ENCODE measurements at places on chromosomes 3 and 15.

DNA sequence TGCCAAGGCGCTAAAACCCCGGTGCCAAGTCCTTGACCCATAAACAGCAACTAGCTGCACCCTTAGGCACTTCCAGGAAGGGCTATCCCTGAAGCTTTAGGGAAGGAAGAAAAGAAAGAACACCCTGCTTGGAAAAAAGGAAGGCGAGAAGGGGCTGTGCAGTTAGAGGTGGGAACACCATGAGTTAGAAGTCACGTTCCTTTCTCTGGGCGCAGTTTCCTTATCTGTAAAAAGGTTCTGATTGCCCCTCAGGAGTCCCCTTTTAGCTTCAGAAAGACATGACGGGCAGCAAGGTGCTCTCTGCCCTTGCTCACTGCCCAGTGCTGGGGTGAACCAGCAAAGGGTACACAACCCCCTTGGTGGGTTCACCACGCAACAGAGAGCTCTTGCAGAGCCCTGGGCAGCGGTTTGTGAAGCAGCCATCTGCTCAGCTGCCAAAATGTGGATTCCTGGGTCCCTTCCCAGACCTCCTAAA lies 798 bp downstream of the GCHFR start:
- DNase-seq: no peak

- DNase-seq: no peak
Measured at GRCh38 chr3:8444883-8445282, 56.7 kb upstream of the LMCD1 start.

GRCh38 chr3:100087198-100087597 lies 27.1 kb downstream of the FILIP1L start:
- DNase-seq: no peak

GRCh38 chr3:10370429-10370828 lies 49.5 kb upstream of the SEC13 start:
- DNase-seq: no peak

GRCh38 chr3:76122007-76122406 lies 336.7 kb upstream of the ZNF717 start:
- DNase-seq: no peak

DNA sequence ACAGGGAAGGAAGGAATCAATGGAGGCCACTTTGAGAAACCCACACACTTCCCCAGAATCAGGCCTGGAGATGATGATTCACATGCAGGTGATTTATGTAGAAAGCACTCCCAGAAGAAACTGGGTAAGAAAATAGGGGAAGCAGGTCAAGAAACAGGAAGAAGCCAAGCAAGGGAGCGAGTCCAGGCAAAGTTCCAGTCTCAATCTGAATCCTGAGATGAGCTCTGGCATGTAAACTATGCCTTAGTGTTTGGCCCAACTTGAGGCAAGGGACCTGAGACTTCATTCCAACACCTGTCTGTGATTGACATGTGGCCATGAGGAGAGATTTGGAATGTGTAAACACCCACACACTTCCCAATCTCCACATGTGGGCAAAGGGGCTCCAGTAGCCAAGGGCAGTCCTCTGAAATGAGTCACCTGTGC lies 61.6 kb upstream of the CTNNB1 start:
- no peak for DNase-seq

- DNase-seq: no peak
Measured at GRCh38 chr3:179279837-179280236, 28.9 kb upstream of the KCNMB3 start.

GRCh38 chr3:129119365-129120100 lies 2.1 kb downstream of the RAB43 start:
- no peak for DNase-seq

- DNase-seq: no peak
Measured at GRCh38 chr3:150890831-150891230, 14.4 kb downstream of the MINDY4B start.

DNA sequence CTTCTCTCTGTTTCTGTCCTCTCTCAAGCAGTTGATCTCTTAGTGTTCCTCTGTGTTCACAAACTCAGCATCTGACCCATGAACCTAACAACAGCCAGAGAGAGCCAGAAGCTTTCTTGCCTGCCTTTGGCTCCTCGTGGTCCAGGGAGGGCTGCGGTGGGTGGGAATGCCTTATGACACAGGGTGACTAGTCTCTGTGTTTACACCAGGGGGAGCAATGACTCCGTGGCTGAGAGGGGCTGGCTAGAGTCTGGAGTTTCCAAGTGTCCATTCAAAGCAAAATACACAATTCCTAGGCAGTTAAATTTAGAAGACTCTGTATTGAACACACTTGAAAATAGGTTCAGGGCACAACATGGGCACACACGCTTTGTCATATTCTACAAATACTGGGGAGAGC lies 370.0 kb upstream of the FRG2C start:
- DNase-seq: no peak

DNA sequence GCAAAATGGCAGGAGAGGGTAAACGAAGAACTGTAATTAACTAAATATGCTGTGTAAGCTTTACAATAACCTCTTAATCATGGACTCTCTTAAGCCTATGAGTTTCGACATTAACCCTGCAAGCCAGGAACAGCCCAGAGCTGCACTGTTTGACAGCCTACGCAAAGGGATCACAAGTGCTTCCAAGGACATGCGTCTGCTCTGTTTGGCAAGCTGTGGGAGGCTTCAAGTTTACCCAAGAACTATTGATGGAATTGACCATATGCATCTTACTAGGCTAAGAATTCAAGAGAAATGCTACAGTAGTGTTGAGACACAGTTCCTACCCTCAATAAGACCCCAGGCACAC lies 66.0 kb downstream of the PDZRN3 start:
- no peak for DNase-seq

DNA sequence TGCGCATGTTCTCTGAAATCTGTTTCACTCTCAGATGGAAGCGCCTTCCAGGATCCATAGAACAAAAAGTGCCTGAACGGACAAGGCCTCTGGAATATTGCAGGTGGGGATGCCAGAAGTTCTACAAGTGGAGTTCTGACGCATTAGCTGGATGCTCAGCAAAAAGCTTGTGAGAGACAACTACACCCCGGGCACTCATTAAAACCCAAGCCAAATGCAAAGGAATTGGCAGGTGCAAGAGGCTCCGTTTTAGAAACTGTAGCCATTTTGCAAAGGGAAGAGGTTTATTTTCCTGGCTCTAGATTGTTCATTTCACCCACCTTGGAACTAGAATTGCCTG lies 35.2 kb upstream of the SLC24A5 start:
- no peak for DNase-seq

DNA sequence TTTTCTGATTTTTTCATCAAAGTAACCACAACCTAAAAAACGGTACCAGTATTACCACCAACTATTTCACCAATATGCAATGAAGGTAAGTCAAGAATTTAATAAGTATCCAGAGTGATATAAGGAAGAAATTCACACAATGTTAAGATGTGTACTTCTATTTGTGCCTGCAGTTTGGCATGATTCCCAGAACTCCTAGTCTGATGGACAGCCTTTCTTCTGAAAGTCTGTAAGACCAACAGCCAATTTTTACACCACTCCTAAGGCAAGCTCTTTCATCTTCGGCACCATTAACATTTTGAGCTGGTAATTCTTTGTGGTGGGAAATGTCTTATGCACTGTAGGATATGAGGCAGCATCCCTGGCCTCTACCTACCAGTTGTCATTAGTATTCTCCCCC lies 108.3 kb downstream of the VPS13C start:
- no peak for DNase-seq

- no peak for DNase-seq
Measured at GRCh38 chr15:29003840-29004233, 118.1 kb downstream of the APBA2 start.

- no peak for DNase-seq
Measured at GRCh38 chr15:40265355-40265754, 17.5 kb downstream of the ANKRD63 start.
